ENCODE measurements at places on chromosomes 4 and X.

DNA sequence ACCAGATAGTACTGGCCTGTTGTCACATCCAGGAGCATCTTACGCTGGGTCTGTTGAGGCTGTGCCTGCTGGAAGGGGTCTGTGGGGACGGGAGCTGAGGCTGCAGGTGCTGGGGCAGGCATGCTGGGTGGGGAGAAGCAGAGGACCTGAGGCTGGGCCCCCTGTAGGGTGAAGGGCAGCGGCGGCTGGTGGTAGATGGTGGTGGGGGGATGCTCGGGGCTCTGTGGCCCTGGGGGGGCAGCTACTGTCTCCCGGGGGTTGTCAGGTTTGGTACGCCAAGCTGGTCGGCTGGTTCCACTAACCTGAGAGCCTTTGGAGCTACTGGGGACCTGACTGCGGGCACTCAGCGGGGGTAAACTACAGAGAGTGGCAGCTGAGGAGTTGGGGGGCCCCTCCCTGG, 7.8 kb downstream of the C4orf54 start:
- no peaks in the 10 kb centered on the region for H3K27me3 ChIP-seq
- no peaks in the 10 kb centered on the region for H3K4me1 ChIP-seq
- H3K4me3 ChIP-seq, result no peak overlapping the region
- no peak for DNase-seq
- no peaks in the 10 kb centered on the region for H3K36me3 ChIP-seq

- DNase-seq, result no peak
- H3K27ac ChIP-seq, result no peak overlapping the region
- no peaks in the 10 kb centered on the region for H3K4me1 ChIP-seq
- no peak overlapping the region for H3K4me3 ChIP-seq
Observed at GRCh38 chr4:76962406-76963130, 13.0 kb downstream of the SEPTIN11 start.

DNA sequence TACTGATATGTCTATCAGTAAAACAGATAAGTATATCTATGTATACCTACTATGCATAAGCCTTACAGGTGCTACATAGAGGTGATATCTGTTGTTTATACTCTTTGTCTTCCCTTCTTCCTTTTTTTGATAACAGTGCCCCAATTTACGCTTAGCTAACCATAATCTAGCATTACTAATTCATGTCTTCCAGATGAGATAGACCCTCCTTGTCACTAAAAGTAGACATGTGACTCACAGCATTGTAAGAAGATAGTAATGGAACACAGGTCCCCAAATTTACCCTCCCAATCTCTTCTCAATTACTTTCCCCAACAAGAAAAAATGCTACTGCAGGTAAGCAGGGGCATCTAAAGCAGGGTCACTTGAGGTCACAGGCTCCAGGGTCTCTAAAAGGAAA, 7.9 kb upstream of the NFKB1 start:
- no peak overlapping the region for H3K27ac ChIP-seq
- no peak overlapping the region for H3K4me3 ChIP-seq
- H3K27me3 ChIP-seq, result no peaks in the 10 kb centered on the region
- no peak for DNase-seq

DNA sequence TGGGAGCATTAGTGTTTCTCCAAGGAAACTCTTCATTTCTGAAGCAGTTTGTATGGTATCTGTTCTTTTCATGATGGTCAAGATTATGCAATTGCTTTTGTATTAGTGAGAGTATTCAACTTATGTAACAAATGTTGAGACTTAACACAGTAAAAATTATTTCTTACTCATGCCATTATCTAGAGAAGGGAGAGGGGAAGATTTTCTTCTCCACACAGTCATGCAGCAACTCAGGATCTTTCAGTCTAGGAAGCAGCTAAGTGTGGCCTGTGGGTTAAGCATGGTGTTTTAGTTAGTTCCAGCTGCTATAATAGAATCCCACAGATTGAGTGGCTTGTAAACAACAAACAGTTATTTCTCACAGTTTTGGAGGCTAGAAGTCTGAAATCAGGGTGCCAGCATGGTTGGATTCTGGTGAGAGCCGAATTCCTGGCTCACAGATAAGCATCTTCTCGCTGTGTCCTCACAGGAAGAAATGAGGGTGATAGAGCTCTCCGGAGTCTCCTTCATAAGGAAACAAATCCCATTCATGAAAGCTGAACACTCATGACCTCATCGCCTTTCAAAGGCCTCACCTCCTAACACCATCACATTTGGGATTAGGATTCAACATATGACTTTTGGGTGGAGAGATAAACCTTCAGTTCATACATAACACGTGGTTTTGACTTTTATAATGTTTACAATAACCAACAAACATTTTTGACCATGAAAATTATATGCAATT, 101.2 kb downstream of the FRMPD4 start:
- no peaks in the 10 kb centered on the region for H3K27me3 ChIP-seq
- H3K36me3 ChIP-seq, result no peaks in the 10 kb centered on the region
- H3K4me1 ChIP-seq, result no peaks in the 10 kb centered on the region
- no peak for DNase-seq
- H3K27ac ChIP-seq, result no peak overlapping the region

GRCh38 chr4:123495530-123495929, 98.9 kb downstream of the SPRY1 start:
- no peak overlapping the region for H3K4me3 ChIP-seq
- H3K27ac ChIP-seq, result no peak overlapping the region
- no peak for DNase-seq
- H3K4me1 ChIP-seq, result no peaks in the 10 kb centered on the region
- H3K27me3 ChIP-seq, result no peaks in the 10 kb centered on the region

All from uterus (tissue), 4 donors.